ENCODE measurements at places on chromosomes 2 and 18. TPM values are rescaled to one million over a fixed set of nuclear protein-coding genes. Genes with fewer than 3 reads are reported as not detected.

GRCh38 chr2:99422599-99422998, 67.2 kb downstream of the REV1 start:
- DNase-seq = no peak

DNA sequence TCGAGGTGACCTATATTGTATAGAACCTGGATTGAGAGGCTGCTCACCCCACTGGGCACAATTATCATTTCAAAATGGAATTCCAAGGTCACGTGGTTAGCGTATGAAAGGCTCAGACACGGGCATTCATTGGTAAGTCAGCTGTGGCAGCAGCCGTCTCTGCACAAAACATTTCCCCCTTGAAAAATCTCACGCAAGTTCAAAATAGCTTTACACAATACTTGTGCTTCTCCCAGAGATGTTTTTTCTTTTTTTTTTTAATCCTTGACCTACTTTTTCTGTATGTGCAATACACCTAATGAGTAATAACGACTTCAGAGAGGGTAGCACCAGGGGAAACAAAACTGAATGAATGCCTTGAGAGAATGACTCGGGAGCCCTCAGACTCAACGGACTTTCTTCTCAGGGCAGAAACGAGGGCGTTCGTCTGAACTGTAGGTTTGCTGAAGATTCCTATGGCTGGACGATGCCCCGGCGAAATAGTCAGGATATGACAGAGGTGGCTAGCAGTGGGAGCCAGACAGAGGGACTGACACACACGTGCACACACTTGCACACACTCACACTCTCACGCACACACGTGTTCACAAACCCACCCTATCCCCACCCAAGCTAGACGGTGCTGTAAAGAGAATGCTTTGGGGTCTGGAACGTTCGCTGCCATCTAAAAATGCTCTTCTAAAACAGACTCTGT, 77.8 kb downstream of the PDCL3 start:
- no peak for DNase-seq

GRCh38 chr2:217530392-217531090, 472.3 kb downstream of the TNS1 start:
- no peak for DNase-seq

DNA sequence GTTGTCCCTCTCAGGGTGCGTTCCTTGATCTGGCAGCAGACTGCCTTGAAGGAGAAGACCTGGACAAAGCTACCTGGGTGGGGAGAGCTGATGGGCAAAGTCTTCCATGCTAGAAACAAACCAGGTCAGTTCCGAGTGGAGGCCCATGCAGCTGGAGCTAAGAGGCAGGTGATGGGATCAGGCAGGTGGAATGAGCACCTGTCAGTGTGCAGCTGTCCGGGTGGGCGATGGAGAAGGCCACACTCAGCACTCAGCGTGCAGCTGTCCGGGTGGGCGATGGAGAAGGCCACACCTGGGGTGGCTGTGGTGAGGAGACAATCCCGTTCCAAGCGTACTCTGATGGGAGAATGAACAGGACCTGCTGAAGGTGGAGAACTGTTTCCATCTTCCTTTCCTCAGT, 237.3 kb upstream of the MYT1L start:
- no peak for DNase-seq

DNA sequence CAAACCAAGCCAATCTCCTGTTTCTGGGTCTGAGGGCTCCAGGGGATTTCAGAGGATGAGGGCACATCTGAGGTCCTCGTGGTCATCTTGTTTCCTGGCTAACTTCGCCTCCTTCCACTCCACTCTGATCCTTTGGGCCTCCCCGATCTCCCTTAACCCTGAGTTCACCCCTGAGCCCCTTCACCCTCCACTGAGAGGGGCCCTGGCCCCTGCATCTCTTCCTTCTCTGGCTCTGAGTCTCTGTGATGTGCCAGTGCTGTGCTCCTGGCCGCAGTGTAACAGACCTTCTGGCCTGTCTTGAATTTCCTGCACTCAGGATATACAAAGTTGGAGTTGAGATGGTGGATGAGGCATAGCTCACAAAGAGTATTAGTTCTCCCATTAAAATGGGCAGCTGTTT, 84.7 kb upstream of the BOD1L2 start:
- no peak for DNase-seq

- no peak for DNase-seq
Observed at GRCh38 chr18:2411381-2411960, 159.8 kb downstream of the METTL4 start.

DNA sequence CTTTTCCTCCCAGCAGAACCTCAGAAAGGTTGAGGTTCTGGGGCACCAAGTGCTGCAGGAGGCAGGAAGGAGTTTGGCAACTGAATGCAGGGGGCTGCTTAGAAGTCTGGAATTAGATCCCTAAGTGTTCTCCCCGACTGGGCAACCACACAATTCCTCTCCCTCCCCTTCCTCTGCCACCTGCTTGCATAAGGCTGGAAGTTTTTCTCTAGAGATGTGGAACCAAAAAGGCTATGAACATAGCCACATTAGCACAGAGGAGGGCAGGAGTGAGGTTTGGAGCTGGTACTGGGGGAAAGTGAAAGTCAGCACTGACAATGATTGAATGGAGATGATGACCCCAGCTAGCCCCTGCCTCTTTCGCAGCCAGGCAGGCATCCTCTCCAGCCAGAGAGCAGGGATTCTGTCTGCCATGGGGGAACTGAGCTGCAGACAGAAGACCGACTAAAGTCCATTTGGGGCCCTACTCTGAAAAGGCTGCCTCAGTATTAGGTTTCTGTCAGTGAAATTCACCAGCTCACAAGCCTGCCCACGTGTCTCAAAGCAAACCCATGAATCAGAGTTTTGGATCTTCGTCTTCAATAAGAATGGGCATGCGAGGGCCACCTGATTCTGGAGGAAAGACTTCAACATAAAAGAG, 87.9 kb upstream of the ITGA6 start:
- no peak for DNase-seq

GRCh38 chr2:129619471-129619870, 360.0 kb upstream of the RAB6C start:
- DNase-seq = no peak

DNA sequence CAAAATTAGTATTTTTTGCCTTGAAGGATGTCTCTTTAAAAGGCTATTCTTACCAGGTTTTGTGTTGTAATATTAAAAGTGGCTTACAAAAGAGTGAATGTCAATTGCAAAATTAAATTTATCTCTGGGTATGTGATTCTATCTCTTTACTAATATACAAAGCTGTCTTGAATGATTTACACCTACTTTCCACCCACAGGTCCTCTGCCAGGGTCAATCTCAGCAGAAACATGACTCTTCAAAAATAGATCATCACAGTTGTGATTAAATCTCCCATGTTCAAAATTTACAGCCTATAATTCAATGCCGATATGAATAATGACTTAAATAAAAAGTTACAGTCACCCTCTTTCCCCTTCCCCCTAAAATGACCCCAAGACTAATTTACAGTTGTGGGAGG, 78.8 kb downstream of the SLC8A1 start:
- DNase-seq = no peak

GRCh38 chr18:23033056-23033455, 99.9 kb downstream of the RBBP8 start:
- DNase-seq = no peak

- DNase-seq = no peak
Observed at GRCh38 chr2:157838442-157839161, 37.5 kb downstream of the ACVR1 start.

DNA sequence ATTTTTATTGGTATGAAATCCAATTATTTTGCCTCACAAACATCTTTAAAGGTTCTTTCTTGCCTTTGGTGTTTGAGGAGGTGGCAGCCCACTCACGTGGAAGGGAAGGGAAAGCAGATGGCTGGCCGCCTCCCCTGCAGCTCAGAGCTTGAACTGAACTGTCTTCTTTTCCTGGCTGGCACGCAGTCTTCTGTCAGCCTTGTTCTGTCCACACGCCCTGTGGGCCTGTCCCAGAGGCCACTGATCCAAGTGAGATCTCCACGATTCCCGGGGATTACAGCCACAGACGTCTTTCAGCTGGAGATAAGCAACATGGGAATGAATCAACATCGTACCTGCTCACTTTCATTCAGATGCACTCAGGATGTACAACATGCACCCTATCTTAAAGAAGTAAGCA, 73.3 kb downstream of the TMEM18 start:
- peak; percentile 8 for DNase-seq

The DCDC2C gene
- total RNA-seq = not detected

The FAM124B gene
- 0.48 TPM for total RNA-seq

The KLHL41 gene
- total RNA-seq = not detected

The TUBA3E gene
- total RNA-seq = not detected

The IGFBP2 gene
- total RNA-seq = not detected

Data from naive thymus-derived CD4-positive, alpha-beta T cell (primary cell).